ENCODE measurements at places on chromosomes 2 and 18.

GRCh38 chr2:65353046-65353445 lies 79.4 kb downstream of the SPRED2 start:
- no peak for DNase-seq

GRCh38 chr2:227848146-227848545 lies 23.3 kb upstream of the DAW1 start:
- no peak for DNase-seq

- DNase-seq = no peak
These were observed 13.1 kb downstream of the RNU2-63P start for GRCh38 chr2:88003074-88003755.

DNA sequence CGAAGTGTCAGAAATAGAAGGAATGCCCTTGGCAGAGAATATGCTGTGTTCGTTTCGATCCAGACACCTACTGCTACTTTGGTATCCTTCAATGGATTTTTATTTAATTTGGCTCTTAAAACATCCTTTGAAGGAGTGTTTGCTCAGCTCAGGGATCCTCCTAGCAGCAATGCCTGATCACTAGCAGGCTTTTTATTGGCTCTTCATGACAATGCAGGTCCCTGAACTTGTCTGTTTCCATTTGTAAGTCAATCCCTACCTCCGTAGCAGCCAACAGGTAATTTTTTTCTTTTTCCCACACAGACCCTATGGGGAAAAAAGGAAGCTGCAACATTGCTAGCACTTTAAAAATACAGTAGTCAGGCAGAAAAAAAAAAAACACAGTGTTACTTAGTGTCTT lies 366.2 kb upstream of the LRRTM1 start:
- no peak for DNase-seq

- no peak for DNase-seq
These were observed 175.5 kb downstream of the PRPF40A start for GRCh38 chr2:152541712-152542111.

GRCh38 chr18:3247240-3248061 lies at the start of gene MYL12A:
MYL12A (plus strand) TSS chr18:3247801; CDS start chr18:3253248, 5,447 bp downstream.
- DNase-seq = peak; percentile 90

GRCh38 chr2:24559473-24560113 lies 68.5 kb downstream of the NCOA1 start:
- no peak for DNase-seq

DNA sequence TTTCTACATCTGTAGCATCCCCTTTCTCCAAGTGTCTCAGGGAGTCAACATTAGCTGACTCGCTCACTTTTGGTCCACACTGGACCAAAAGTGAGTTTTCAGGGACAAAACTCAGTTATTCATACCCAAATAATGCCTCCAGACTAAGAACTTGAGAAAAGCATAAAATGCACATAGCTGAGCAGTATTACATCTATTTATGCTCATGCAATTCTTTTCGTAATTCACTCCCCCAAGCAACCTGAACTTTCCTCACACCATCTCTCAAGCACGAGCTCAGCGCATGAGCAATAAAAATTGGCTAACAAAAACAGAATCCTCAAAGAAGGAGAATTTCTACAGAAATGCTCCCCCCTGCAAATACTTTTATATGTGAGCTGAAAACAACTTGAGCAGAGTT lies 17.0 kb downstream of the SFT2D3 start:
- DNase-seq = no peak

DNA sequence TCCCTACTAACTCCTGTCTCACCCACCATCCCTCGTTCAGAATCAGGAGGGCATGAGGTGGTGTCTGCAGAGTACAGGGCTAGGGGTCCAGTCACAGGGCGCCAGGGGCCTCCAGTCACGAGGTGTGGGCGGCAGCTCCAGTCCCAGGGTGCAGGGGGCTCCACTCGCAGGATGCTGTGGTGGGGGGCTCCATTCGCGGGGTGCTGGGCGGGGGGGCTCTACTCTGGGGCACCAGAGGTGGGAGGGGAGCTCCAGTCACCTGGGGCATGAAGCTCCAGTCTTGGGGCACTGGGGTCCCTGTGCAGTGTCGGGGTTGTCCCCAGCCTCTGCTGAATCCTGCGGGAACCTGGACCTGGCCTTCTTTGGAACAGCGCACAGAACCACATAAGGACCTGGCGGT lies 66.0 kb downstream of the EIPR1 start:
- DNase-seq = no peak

DNA sequence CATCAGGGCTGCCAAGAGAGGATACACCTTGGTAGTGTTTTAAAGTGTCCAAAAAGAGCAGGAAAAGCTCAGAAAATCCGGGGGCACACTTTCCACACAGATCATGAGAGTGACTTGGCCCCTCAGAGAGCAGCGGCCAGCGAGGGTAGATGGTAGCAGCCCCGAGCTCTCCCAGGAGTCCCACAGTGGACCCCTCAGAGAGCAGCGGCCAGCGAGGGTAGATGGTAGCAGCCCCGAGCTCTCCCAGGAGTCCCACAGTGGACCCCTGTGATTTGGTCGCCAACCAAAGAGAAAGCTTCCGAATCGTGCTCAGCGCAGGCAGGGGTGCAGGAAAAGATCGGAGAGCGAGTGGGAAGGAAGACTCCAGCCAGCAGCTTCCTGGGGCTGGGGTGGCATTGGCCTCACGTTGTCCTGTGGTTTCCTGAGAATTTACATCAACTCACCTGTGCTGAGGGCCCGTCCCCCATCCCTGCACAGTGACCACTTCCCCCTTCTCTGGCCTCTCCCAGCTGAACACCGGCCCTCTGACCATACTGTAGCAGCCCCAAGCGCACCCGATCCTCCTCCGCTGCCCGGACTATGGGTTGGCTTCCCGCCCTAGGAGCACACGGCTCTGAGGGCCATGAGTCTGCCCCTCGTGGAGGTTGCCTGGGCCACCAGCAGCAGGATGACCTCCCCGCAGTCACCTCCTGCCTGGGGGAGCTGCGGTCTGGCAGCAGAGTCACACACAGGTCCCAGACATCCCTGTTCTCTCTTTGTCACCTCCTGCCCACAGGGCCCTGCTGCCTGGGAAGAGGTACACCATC lies 33.7 kb downstream of the MTERF4 start:
- DNase-seq = no peak

GRCh38 chr18:36697905-36698304 lies 130.9 kb downstream of the TPGS2 start:
- DNase-seq = no peak

- no peak for DNase-seq
These were observed 336.0 kb upstream of the TNP1 start for GRCh38 chr2:217195658-217196446.

GRCh38 chr2:43051338-43051737 lies 175.1 kb downstream of the ZFP36L2 start:
- no peak for DNase-seq

DNA sequence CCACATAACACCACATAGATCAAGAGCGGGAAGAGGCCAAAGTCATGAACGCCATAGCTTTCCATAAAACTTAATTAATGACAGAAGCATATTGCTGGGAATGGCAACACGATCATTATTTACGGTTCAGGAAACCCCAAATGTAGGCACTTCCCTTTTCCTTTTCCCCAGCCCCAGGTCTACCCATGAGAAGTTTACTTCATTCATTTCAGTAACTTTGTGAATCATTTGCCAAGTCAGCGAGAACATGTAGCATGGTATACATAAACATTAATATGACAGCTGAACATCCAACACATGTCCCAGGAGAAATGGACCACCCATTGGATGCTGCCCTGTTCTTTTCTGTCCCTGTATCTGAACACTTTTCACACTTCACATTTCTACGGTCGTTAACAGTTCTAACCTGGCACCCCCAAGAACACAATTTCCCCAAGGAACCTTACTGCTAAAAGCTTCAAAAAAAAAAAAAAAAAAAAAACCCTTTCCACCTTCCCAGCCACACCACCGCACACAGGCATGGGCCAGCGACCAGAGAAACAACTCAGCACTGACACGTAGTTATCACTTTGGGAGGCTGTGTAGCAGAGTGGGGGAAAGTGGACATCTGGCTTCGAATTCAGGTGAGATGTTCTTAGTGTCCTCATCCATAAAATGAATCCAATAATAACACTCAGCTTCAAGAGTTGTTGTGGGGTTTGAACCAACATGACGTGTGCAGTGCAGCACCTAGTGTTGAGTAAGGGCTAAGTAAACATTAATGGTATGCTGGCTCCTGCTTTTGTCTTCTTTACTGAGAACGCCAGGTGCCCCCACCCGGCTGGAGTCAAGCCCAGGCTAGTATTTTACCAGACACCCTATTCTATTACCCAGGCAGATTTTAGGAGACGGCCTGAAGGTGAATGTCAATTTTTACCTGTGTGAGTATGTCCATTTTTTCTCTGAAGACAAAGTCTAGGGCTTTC lies 371.5 kb downstream of the LNPK start:
- peak; percentile 44 for DNase-seq

DNA sequence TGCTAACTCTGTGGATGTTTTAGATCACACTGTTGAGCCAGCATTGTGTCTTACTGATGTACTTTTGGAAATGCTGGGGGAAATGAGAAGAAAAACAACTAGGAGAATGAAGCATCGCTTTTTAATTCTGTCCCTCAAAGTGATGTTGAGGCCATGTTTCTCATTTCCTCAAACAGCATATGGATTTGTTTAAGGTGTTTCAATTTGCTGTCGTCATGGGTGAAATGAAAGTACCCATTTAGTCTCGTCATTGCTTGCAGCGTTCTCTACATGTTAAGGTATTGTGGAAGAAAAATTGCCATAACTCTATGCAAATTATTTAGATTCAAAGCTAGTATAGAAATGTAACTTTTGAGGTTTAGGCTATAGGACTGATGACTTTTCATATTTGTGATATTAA lies 151.3 kb downstream of the KCTD1 start:
- DNase-seq = no peak

DNA sequence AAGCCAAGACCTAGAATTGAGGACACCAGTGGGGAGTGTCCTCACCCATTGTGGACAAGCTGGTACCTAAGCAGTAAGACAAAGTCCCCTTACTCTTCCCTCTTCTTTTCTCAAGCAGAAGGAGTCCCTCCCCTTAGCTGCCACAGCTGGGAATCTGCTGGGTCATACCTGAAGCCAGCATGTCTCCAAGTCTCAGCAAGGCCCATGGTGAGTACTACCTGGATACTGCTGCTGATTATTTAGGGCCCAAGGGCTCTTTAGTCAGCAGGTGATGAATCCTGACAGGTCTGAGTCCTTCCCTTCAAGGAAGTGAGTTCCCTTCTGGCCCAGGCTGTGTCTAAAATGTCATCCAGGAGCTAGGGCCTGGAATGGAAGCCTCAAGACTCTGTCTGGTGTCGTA lies 198.6 kb upstream of the STK17B start:
- no peak for DNase-seq

GRCh38 chr18:47412924-47413323 lies 161.5 kb upstream of the SKOR2 start:
- DNase-seq = no peak

DNA sequence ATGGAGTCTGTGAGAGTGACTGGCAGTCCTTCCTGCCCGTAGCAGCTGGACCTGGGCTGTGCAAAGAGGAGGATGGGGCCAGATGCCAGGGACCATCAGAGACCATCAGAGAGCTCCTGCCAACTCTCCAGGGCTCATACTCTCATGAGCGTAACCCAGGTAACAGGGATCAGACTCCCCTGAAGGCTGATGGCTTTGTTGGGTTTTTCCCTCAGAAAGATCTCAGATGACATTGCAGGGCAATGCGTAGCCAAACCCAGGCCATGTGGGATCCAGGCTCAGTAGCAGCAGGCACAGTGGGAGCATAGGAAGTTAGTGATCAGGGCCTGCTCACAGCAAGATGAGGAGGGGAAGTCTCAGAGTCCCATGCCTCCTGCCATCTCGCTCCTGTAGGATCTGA lies 218.0 kb downstream of the LOXHD1 start:
- DNase-seq = no peak

DNA sequence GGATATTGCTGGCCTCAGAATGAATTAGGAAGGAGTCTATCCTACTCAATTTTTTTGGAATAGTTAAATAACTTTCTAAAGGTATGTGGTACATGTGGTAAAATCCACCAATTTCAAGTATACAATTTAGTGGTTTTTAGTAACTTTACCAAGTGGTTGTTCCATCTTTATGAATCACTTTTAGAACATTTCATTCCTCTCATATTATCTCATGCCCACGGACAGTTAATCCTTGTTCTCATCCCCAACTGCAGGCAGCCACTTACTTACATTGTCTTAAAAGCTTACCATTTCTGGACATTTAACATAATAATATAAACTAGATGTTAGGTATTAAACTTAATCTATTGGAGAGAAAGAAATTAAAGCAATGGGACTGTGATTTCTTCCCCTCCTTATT lies 146.3 kb upstream of the ZC3H15 start:
- no peak for DNase-seq

DNA sequence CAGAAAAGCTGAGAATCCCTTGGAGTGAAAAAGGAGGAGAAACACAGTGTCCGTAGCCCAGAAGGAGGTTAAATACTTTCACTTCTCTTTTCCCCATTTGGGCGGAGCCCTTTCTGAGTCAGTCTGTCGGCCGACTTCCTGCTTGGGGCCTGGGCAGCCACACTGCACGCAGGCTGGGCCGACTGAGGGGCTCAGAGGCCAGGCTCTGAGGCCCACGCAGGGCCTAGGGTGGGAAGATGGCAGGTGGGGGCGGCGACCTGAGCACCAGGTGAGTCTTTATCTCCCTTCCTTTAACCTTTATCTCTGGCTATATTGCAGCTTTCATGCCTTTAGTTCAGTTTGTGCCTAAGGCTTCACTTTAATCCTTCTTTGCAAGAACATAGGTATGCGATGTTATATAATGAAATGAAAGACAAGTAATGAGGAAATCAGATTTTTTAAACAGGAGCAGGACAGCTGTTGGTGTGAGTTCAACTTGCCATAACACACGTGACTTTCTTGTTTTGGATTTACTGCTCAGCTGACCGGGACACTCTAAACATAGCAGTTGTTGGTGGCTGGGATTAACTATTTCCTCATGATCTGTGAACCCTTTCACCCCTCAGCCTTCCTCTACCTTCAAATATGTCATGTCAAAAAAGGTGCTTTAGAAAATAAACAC lies at the start of gene SP100:
Gene SP100 (plus strand): TSS at position 141 of the 661 bp plus-strand sequence. CDS start 96 bp downstream, at position 237.
- no peak for DNase-seq

DNA sequence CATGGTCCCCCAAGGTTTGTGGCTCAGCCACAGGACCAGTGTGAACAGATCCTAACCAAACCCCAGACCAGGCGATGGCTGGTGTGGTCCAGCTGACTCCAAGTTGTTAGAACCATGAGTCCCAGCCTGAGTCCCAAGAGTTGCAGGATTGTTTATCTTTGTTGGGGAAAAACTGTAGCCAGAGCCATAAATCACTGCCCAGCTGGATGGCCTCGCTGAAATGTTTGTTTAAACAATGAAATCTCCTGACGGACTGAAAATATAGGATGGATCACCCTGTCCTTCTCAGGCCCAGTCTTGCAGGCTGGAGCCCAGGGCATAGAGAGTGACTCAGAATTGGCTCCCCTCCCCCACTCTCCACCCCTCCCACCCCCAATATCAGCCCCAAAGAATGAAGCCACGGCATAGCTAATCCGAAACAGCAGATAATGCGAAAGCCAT lies 36.4 kb downstream of the PKDCC start:
- peak; percentile 60 for DNase-seq

DNA sequence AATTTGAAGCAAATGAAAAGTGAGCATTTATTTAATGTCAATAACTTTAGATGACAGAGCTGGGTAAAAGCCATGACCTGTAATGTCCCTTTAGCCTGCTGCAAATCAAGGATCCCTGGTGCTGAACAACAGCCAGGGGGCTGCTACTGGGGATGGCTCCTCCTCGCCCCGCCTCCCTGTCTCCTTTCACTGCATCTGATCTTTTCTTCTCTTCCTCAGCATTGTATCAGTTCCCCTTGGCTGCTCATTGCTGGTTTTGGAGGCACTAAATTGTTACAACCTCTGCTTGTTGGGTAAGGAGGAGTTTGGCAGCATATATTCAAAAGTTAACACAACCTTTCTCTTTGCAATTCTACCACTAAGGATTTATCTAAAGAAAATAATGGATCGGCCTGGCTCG lies 236.3 kb upstream of the ID2 start:
- no peak for DNase-seq

- DNase-seq = no peak
These were observed 283.5 kb upstream of the TANK start for GRCh38 chr2:160876765-160877164.
